ENCODE measurements at places on chromosomes 12 and 14. TPM values are rescaled to one million over a fixed set of nuclear protein-coding genes. Genes with fewer than 3 reads are reported as not detected.

The GPRC5D gene
- not detected for total RNA-seq

The MOK gene
- 4.3 TPM for total RNA-seq

The ACVR1B gene
- total RNA-seq = 12.4 TPM

The OTOGL gene
- under 0.01 TPM for total RNA-seq

The PRPH gene
- 0.50 TPM for total RNA-seq

The POTEG gene
- total RNA-seq = not detected

The PRR4 gene
- 0.77 TPM for total RNA-seq

The BMP4 gene
- total RNA-seq = 77.5 TPM

The KRT78 gene
- not detected for total RNA-seq

The AKAP5 gene
- 0.17 TPM for total RNA-seq

The ATL1 gene
- 16.2 TPM for total RNA-seq

The BBOF1 gene
- total RNA-seq = 4.4 TPM

The KCNH3 gene
- total RNA-seq = 0.17 TPM

The PTMS gene
- 29.5 TPM for total RNA-seq

The HECTD1 gene
- total RNA-seq = 534 TPM

The TTC9 gene
- total RNA-seq = 1.3 TPM

The NTF3 gene
- 1.5 TPM for total RNA-seq

The BIN2 gene
- total RNA-seq = not detected

The CCDC175 gene
- total RNA-seq = not detected

The RNFT2 gene
- 2.3 TPM for total RNA-seq

The DBX2 gene
- not detected for total RNA-seq

The STXBP6 gene
- 4.5 TPM for total RNA-seq

The ZFC3H1 gene
- 21.8 TPM for total RNA-seq

The BHLHE41 gene
- 2.3 TPM for total RNA-seq

The FAM181A gene
- total RNA-seq = not detected

The AQP2 gene
- total RNA-seq = not detected

The SMIM41 gene
- 2.0 TPM for total RNA-seq

The EPS8 gene
- total RNA-seq = 71.4 TPM

The NRXN3 gene
- 0.51 TPM for total RNA-seq

The RDH12 gene
- not detected for total RNA-seq

The FOXG1 gene
- total RNA-seq = not detected

The CTSG gene
- total RNA-seq = not detected

The CLEC4C gene
- not detected for total RNA-seq

The ZDHHC22 gene
- total RNA-seq = not detected

The TMEM132C gene
- under 0.01 TPM for total RNA-seq

The AMN gene
- total RNA-seq = under 0.01 TPM

The ETFBKMT gene
- total RNA-seq = 4.4 TPM

The REM2 gene
- 0.26 TPM for total RNA-seq

The YEATS4 gene
- total RNA-seq = 11.3 TPM

The MGST1 gene
- 78.6 TPM for total RNA-seq

The GPR84 gene
- total RNA-seq = not detected

The SALL2 gene
- 3.5 TPM for total RNA-seq

The PTGDR gene
- not detected for total RNA-seq

The EIF2B1 gene
- 23.1 TPM for total RNA-seq

The SIX4 gene
- 18.3 TPM for total RNA-seq

The SRGAP1 gene
- 17.5 TPM for total RNA-seq

The NAA25 gene
- total RNA-seq = 16.9 TPM

The NOVA1 gene
- 5.1 TPM for total RNA-seq

The LRRC10 gene
- not detected for total RNA-seq

The TRIAP1 gene
- 26.5 TPM for total RNA-seq

The KRT79 gene
- not detected for total RNA-seq

The SOX5 gene
- 16.4 TPM for total RNA-seq

The RTL1 gene
- total RNA-seq = not detected

The KLHL33 gene
- total RNA-seq = 1.5 TPM

The PLEKHG7 gene
- not detected for total RNA-seq

The SDSL gene
- total RNA-seq = 12.4 TPM

Measured in fibroblast of lung (primary cell).